Ecto neural progenitor cell (in vitro differentiated cells): ENCODE measurements at places on chromosomes 1 and 21.

- DNase-seq: no peak
These were observed 328.8 kb downstream of the KCTD3 start for GRCh38 chr1:215895893-215896292.

GRCh38 chr21:26127918-26128317 is 42.7 kb downstream of the APP start:
- no peak for DNase-seq

GRCh38 chr1:159015440-159015909 is 5.8 kb downstream of the IFI16 start:
- no peak for DNase-seq

GRCh38 chr1:48469616-48470480 is 2.2 kb downstream of the SPATA6 start:
- no peak for DNase-seq

DNA sequence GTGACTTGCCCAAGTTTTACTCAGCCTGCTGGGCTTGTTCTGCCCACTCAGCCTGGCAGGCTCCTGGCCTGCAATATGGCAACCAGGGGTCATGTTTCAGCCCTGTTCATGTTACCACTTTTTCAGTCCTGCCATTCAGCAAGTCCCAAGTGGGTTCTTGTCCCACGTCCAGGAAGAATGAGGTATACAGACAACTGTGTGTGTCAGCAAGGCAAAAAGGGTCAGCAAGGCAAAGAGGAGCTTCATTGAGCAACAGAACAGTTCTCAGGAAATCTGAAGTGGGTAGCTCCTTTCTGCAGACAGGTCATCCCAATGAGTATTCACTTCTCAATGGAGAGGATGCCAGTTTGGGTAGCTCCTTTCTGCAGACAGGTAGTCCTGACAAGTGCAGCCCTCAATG is 1233.3 kb upstream of the B3GALT2 start:
- DNase-seq: no peak

DNA sequence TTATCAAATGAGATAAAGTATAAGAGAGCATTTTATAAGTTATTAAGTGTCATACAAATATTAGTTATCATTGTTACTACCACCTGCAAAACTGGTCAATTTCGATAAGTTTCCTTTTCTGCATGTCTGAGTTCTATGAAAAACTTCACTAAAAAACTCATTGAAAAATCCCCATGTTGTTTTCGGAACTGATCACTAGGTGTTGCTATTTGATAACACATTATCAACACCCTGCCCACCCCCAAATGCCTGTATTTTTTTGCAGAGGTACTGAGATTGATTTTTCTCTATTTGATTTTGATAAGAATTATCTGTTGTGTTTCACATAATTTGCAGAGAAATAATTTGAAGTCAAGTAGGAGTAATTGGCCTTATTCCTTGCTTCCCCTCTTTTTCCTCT is 22.1 kb upstream of the DISP1 start:
- DNase-seq: no peak

- no peak for DNase-seq
These were observed 2.0 kb downstream of the GLUL start for GRCh38 chr1:182389619-182390047.

DNA sequence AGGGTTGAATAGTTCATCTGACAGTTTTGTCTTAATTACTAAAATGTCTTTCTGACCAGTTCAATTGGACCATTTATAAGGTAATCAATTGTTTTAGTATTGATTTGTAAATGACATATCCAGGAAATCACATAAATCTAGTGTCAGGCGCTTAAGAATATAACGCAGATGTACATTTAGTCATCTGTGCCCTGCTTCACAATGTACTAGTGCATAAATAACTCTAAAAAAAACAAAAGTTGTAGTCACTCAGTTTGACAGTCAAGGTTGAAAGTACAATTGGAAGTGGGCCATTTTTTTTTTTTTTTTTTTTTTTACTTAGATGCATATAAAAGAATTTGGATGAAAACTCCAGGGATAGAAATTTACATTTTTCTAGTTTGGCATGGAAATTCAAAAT is 490.4 kb downstream of the PTPRC start:
- DNase-seq: no peak

GRCh38 chr1:107524301-107524700 is 383.5 kb downstream of the NTNG1 start:
- DNase-seq: no peak

DNA sequence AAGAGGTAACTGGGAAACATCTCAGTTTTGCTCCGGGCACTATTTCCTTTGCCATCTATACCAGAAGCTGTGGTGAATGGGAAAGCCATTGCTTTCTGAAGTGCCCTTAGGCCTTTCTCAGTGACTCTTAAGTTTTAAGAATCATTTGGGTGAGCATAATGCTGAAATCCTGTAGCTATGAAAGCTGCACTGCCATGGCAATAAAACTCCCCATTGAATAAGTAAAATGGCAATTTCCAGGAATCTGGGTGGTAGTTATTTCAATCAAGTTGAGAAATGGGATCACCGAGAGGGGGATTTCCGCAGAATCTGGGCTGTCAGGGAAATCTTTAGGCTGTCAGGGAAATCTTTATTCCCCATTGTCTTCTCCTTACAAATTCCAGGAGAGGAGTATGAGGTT is 26.8 kb upstream of the MACF1 start:
- no peak for DNase-seq

DNA sequence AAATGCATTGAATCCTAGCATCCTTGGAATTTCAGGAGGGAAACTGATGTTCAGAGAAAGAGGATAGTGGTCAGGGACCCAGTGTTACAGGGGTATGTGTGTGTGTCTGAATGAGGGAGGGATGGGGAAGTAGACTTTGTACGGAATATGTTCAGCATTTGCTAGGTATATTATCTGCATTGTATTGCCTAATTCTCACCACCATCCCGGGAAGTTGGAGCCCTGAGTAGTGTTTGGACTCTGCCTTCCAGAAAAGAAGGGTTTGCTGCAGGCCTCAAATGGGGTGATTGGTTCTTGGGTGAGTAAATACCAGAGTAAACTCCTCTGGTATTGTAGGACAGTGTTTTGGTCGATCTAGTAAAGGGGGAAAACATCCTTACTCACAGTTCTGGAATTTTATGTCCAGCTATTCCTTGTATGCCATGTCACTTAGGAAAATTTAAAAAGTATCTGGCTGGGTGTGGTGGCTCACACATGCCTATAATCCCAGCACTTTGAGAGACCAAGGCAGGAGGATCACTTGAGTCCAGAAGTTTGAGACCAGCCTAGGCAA is 7.1 kb upstream of the ZNF496 start:
- DNase-seq: no peak

- DNase-seq: no peak
These were observed 7.3 kb downstream of the KRTAP22-2 start for GRCh38 chr21:30582870-30583269.

DNA sequence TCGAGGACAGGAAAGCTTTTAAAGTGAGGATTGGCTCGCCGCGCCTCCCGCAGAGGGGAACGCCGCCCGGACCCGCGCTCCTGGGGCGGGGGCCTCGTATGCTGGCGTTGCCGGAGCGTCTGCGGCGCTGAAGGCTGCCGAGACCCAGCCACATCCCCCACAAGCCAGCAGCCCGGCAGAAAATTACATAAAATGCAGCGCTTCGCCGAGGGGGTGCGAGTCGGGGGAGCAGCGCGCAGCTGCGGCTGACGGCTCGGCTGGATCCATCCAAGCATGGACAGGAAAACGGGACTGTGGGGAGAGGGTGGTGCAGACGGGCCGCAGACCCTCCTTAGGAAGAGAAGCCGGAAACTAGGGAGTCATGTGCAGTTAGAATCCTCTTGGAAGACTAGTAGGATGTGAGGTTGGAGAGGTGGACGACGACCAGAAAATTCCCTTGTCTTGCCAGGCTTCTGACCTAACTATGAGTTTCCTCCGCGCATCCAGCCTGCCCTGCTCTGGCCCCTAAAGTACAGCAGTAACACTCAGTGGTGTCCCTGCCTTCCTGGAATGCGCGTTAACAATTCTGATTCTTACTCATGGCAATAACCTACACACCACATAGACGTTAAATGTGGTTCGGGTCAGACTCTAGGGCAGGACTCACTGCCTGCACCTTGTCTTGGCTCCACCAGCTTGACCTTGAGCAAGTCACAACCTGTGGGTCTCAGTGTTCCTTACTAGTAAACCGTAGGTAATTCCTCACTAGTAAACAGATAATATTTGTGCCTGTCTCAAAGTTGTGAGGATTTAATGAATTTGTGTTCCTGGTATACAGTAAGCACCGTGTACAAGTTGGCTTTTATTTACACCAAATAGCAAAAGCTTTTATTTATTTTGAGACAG is 953 bp upstream of the BRWD1 start:
- no peak for DNase-seq
